KG1 (cell line): ENCODE measurements at places on chromosomes 7 and 10.

- DNase-seq, result no peak
Measured at GRCh38 chr7:105022458-105022857, 8.5 kb downstream of the KMT2E start.

DNA sequence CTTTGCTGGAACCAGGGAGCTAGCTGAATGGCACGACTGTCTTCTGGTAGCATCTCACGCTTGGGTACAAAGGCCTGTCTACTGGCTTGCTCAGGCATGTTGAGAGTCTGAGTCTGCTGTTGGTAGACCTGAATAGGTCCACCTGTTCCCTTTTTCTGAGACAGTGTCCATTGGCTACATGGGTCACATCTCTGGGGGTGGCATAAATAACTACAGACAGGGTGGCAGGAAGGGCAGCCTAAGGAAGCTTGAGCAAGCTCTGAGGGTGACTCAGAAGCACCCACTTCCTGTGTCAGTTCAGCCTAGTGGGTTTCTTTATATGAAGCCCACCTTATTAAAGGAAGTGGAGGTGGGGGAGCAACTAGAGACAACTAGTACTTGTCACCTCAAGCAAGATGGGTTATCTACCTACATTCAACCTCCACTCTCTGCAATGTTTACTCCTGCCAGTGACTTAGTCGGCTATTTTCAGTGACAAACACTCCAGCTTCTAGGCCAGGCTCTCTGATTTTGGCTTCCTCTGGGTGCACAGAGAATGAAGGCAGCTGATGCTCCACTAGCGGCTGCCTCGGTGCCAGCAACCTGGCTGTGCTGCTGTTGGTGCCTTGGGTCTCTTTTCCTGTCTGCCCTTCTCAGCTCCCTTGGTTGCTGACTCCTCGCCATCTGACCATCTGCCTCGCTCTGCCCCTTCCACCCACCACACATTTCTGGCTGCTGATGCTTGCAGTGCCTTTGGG is 5.7 kb upstream of the ZYX start:
- DNase-seq, result peak; percentile 50

DNA sequence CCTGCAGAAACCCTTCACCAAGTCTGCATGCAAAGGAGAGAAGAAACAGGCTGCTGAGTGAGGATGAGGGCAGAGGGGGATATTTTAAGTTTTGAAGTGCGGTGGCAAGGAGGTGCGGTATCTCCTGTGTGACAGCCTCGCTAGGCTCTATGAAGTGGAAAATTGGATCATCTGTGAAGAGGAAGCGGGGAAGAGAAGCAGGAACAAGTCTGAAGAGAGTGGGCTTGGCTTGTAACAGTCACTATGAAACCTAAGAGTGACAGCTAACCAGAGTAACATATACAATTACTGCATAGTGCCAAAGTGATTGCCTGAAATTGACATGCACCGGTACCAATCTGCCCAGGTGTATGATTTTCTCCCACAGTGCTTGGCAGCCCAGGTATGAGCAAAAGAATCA is 287.5 kb upstream of the KLF14 start:
- no peak for DNase-seq

GRCh38 chr7:143286522-143286890 is 1.6 kb upstream of the CASP2 start:
- no peak for DNase-seq

GRCh38 chr7:45350896-45351295 is 193.3 kb downstream of the RAMP3 start:
- no peak for DNase-seq
